ENCODE measurements at places on chromosomes 2 and 18.

DNA sequence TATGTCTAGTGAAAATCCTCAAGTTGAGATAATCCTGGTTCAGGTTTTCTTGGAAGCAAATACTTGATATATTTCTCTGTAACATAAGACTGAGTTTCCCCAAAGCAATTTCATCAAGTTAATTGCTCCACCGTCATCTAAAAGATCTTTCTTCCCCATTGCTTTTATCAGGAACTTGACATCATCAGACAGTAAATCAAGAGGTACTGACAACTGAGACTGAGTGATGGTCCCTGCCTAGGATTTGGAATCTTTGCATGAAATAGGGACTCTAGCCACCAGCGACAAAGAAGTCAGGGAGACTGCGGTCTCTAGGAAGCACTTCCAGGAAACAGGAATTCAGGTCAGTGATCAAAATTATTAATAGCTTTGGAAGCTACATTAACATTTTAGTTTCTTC lies 43.4 kb upstream of the SCN1A start:
- DNase-seq = no peak

DNA sequence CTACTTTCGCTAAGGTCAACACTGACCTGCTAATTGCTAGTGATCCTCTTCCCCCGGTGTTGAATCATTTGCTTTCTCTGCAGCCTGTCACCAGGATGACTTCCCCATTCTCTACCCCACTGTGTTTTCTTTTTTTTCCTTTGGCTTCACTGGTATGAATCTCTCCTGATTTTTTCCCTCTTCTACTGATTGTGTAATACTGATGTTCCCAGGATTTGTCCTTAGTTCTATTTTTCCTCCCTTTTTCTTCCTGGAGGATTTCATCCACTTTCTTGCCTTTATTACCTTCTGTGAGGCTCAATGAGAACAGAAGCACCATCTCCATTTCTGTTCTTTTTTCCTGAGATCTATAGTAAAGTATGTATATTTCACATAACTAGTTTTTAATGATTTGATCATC lies 14.1 kb upstream of the MSH2 start:
- DNase-seq = no peak

DNA sequence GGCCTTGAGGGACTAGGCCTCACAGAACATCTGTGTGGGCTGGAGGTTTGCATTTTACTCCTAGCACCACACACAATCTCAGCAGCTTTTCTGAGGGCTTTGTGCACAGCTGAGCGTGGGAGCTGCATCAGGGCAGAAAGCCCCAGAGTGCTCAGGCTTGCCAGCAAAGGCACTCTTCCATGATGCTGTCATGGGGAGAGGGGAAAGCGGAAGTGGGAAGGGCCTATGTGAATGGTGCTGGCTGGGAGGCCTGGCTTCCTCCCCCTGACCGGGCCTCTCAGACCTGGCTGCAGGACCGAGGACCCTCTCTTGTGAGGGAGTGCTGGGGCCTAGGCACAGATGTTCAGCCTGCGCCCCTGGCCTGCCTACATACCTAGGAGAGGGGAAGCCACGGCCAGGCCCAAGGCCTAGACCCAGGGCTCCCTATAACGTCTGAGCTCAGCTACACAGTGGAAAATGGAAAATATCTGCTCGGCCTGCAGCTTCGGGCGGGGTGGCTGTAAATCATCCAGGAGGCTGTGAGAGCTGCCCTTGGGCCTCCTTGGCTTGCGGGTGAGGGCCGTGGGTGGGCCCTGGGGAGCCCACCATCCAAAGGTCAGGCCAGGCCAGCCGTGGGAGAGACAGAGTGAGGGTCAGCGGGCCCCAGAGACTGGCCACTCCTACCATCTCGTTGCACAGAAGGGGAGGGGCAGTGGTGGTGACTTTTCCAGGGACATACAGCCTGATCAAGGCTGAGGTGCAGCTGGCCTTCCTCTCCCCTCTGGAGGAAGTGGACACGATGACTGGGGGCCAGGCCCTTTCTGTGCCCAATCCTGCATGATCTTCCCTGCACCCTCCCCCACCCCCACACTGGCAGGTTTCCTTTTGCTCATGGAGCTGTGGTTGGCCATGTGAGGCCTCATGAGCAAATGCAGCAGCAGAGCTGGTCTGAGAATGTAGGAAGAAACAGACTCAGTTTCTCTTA lies 22.8 kb downstream of the GLI2 start:
- DNase-seq = no peak

DNA sequence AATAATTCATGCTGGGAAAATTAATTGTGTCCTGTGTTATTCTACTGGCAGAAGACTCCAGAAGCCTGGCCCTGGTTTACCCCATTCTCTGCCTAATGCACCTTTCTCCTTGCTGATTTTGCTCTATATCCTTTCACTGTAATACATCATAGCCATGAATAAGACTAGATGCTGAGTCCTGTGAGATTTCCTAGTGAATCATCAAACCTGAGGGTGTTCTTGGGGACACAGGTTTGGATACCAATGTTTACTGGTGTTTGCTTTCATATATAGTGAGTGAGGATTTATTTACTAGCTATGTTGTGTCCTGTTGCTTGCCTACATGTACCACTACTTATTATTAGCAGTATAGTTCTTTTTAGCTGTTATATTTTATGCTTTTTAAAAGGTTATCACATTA lies 6.5 kb downstream of the METTL5 start:
- DNase-seq = no peak

GRCh38 chr18:46794607-46795006 lies 37.8 kb upstream of the ST8SIA5 start:
- no peak for DNase-seq

- no peak for DNase-seq
Measured at GRCh38 chr2:129885735-129886134, 93.7 kb upstream of the RAB6C start.

- no peak for DNase-seq
Measured at GRCh38 chr2:238743243-238744065, 104.4 kb upstream of the TWIST2 start.

DNA sequence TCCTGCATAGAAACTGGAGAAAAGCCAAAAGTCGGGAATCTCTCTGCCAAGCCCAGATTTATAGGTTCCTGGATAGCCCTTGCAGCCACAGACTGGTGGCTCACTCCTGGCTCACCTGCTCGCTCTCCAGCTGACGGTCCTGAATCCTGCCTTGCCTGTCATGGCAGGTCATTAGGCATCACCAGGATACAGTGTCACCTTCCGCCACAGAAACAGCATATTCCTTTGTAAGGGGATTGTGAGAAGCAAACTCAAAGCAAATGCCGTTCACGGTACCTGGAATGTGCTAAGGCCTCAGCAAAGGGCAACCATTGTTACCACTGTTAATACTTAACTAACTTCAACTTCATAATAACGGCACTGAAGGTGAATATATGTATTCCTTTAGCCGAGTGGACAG lies 57.1 kb upstream of the GPR45 start:
- DNase-seq = peak; percentile 91

DNA sequence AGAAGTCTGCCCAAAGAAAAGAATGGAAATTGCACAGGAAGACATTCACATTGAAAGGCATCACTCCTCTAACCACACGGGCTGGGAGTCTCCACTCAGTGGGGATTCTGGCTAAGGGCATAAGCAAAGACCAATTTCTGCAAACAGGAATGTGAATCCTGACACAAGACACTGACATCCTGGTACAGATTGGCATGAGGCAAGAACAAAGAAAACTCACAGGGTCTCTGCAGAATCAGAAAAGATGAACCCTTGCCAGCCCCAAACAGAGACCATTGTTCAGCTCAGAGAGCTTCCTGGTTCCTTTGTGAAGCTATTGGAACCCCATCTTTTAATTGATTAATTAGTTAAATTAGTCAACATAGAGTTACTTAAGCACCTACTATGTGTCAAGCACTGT lies 82.3 kb downstream of the UPP2 start:
- no peak for DNase-seq

GRCh38 chr2:223744580-223744979 lies 92.8 kb downstream of the AP1S3 start:
- no peak for DNase-seq

GRCh38 chr2:72155737-72156136 lies 8.1 kb upstream of the CYP26B1 start:
- no peak for DNase-seq

GRCh38 chr2:129910446-129911362 lies 68.8 kb upstream of the RAB6C start:
- no peak for DNase-seq

DNA sequence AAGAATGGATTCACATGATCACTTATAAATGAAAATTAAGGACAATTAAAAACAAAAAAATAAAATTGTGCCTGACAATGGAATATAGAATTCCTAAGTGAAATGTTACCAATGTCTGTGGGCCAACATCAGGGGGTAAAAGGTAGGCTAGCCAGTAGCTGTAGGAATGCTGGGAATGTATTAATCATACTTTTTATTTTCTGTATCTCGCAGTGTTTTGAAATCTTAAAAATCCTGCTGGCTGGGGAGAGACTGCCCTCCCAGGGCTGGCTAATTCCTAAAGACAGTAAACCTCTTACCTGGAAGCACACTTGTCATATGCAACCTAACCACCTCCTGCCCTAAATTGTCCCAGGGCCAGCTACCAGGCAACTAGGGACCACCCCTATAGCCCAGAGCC lies 69.8 kb downstream of the REV1 start:
- DNase-seq = no peak

- DNase-seq = no peak
Measured at GRCh38 chr2:181111059-181111458, 130.7 kb downstream of the UBE2E3 start.

DNA sequence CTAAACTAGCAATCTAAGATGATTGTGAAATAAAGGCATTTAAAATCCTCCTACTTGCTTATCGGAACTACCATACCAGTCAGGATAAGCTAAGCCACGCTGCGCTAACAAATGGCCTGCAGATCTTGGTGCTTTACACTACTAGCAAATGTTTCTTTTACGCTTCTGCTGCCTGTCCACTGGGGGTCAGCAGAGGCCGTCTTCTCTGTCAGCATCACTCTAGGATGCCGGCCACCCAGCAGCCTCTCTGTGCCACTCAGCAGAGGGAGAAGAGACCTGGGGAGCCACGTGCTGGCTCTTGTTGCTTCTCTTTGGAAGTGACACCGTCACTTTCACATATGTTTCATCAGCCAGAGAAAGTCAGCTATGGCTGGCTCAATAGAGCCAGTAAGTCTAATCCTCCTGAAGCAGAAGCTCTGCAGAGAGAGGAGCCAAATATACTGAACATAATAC lies 36.6 kb downstream of the COPS8 start:
- no peak for DNase-seq

GRCh38 chr2:40255103-40255502 lies 196.8 kb downstream of the SLC8A1 start:
- DNase-seq = no peak

DNA sequence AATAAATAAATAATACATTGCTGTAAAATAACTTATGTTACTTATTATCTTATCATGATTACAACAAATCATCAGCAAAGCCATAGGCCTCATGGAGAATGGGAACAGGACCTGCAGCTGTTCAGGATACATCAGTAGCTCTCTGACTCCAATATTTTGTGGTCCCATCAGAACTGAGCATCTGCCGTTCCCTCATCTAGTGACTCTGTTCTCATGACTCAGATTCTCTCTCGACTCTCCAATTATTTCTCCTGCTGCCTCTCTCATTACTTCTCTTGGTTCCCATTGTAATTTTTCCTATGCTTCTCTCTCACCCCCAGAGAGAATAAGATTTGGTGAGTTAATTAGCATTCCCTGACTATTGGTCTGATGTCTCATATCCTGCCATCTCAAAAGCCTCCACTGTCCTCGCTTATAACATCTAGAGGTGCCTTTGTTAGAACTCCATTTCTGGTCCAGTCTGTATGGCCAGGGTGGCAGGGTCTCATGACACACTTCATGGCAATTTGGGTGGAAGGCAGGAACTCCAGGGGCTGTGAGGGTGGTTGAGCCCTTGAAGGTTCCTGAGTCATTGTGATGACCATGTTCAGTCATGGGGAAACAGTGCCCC lies 78.0 kb upstream of the TANC1 start:
- DNase-seq = no peak

DNA sequence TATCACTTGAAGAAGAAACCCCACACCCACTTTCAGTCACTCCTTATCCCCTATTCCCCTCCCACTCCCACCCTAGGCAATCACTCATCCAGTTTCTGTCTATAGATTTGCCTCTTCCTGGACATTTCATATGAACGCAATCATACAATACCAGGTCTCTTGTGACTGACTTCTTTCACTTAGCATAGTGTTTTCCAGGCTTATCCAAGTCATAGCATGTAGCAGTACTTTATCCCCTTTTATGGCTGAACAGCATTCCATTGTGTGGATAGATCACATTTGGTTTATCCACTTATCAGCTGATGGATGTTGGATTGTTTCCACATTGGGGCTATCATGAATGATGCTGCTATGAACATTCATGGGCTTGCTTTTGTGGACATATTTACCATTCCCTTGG lies 6.6 kb downstream of the CFAP221 start:
- no peak for DNase-seq

DNA sequence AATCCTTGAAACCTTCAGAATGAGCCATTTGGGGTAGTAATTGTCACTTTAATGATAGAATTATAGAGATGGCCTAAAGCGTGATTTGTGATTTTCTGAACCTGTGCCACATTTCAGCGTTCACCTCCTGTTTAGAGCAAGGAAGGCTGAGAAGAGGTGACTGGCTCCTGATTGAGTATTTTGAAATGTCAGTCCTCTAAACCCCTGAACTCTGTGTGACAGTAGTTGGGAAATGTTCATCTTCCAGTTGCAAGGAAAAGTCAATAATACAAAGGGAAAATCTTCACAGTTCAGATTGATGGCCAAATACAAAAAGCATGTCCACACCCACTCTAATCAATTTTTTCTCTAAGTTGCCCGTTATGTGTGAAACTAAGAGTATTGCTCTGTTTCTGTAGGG lies 305.2 kb downstream of the ARHGAP15 start:
- no peak for DNase-seq

DNA sequence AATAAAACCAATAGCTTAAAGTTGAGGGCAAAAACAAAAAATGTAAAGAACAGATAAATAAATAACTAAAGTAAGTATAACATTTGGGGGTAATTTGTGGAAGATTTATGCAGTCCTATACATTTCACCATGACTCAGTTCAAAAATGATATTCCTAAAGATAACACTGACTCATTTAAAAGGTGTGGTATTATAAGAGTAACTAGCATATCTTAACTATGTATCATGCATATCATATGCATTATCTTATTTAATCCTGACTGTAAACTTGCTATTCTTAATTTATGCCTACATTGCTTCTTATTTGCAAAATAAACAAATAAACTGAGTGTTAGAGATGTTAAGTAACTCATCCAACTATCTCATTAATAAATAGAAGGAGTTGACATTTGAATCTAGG lies 726.5 kb upstream of the PKDCC start:
- DNase-seq = no peak

DNA sequence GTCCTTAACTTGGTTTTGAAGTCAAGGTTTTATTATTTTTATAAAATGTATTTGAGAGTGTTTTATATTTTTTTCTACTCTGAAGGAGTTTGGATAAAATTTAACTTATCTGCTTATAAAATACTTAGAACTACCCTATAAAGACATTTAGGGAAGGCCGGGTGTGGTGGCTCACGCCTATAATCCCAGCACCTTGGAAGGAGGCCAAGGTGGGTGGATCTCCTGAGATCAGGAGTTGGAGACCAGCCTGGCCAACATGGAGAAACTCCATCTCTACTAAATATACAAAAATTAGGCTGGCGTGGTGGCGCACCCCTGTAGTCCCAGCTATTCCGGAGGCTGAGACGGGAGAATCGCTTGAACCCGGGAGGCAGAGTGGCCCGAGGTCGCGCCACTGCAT lies 486.4 kb downstream of the DSC3 start:
- DNase-seq = no peak

- DNase-seq = peak; percentile 31
Measured at GRCh38 chr18:5628512-5629255, 84.9 kb upstream of the EPB41L3 start.

- no peak for DNase-seq
Measured at GRCh38 chr2:10331702-10332401, 29.1 kb downstream of the HPCAL1 start.

Data from NCI-H2081 (cell line).